ENCODE measurements at places on chromosomes 1 and 21.

- no peak for DNase-seq
These were observed 36.7 kb downstream of the AJAP1 start for GRCh38 chr1:4690951-4691675.

GRCh38 chr1:240280560-240281322, 189.1 kb downstream of the FMN2 start:
- DNase-seq: no peak

DNA sequence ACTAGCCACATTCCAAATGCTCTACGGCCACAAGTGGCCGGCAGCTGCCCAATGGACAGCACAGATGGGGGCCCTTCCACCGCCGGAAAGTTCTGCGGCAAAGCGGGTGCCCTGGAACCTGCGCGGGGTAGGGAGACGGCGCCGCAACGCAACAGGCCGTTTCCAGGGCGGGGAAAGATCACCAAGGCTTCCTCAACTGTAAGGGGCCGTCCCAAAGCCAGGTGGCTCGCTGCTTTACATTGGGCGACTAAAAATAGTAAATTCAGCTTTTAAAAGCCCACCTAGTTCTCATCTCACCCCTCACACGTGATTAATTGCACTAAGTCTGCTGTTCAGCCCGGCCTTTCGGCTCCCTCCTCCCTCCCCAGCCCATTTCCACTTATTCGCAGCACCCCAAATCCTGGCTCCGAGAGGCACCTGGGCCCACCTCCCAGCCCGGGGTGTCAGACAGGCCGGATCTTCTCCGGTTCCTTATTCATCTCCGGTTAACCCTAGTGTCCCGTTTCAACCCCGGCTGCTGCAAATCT, 643 bp downstream of the CFAP298 start:
- peak; percentile 54 for DNase-seq

DNA sequence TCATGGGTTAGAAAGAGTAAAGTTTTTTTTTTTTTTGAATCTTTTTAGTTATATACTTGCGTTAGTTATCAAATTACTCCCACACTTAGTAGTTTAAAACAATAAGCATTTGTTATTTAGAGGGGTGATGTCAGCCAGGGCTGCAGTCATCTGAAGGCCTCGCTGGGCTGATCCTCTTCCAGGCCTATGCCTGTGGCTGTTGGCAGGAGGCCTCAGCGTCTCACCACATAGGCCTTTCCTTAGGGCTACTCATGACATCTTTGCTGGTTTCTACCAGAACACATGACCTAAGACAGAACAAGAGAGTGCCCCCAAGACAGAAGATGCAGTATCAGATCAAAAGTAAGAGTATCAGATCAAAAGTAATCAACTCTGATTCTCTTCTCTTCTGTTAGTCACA, 167.4 kb downstream of the HHAT start:
- DNase-seq: no peak

- DNase-seq: no peak
These were observed 129.6 kb upstream of the ATP1A1 start for GRCh38 chr1:116243333-116244054.

DNA sequence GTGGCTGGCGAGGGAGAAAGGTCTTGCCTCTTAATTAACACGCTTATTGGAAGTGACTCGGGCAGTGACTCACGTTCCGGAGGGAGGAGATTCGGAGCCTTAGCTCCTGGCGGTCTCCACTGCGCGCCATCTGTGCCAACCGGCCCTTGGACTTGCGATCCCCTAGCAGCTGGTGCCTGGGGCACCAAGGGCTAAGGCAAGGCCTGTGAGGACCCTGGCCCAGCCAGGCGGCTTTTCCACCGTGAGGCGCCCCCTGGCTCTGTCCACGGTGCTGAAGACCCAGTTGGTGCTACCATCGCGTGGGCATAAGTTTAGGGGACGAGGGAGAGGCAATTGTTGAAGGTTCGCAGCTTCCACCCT, 1.3 kb upstream of the SYT6 start:
- DNase-seq: no peak
